RPMI7951 (cell line): ENCODE measurements at places on chromosomes 1 and 21.

- peak; percentile 92 for DNase-seq
Observed at GRCh38 chr1:35264871-35265270, 3.6 kb upstream of the ZMYM4 start.

DNA sequence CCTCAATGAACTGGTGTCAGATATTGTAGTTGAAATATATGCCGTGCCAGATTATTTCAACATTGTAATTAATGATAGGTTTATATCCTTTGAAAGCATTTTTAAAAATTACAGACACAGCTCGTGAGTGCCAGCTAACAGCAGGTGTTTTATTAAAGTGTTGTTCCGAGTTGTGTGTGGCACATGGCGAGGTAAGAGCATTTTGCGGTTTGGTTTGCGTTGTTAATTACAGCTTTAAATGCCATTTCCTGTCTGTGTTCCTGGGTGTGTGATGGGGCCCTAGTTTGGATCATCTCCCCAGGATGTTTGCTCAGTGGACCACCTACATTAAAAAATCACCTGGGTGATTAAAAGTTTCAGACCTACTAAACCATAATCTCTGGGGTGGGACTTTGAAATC lies 97.4 kb downstream of the PRDM2 start:
- no peak for DNase-seq

GRCh38 chr1:183889095-183889494 lies 84.2 kb downstream of the RGL1 start:
- DNase-seq = no peak

DNA sequence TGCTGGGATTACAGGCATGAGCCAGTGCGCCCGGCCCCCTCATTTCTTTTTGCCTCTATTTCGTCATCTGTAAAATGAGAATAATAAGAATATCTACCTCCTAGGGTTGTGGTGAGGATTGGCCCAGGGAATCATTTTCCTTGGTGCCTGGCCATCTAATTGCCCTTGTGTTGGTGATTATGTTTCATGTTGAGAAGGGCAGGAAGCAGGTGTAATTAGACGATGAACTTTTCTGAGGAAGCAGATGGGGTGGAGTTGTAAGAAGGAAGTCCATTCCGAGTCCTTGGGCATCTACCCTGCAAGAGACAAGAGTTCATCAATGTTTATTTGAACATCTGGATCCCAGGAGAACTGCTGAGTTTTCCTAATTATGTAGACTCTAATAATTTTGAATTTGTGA lies 38.7 kb upstream of the NEK2 start:
- DNase-seq = no peak

GRCh38 chr1:75980972-75981897 lies 49.0 kb upstream of the ASB17 start:
- DNase-seq = no peak
